ENCODE measurements at places on chromosomes 3 and 15.

DNA sequence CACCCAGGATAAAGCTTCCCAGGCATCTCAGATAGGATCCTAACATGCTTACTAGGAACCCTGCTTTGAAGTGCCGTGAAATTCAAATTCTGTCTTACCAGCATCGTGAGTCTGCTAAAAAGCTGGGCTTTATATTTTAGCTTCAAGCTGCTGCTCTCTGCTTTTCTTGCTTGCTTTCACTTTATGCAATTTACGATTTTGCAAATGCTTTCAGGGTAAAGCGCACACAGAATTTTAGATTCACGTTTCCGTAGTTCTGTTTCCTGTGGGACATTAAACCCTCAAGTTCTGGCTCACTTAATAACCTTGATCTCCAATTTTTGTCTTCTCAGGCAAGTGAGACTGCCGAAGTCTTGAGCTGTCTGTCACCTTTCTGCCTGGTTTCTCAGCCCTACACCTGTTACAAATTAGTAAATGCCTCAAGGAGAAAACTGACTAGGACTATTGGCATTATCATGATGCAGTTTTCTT lies 170.5 kb upstream of the TGFBR2 start:
- no peak for DNase-seq

DNA sequence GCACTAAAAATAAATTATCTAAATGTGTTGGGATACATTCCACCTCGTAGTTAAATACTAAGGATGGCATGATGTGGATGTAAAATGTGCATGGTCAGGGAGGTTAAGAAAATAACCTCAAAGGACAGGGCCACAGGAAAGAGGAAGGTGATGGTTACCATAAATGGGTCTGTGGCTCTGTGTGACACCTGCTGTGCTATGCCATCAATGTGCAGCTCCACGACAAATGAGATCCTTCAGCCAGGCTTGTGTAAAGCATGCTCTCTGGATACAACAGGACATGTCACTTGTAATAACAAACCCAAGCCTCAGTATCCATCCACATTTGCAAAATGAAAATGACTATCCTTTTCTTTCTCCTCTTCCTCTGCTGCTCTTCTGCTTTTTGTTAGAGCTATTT lies 456.7 kb upstream of the RASGRP1 start:
- DNase-seq = no peak

GRCh38 chr15:55846116-55846707 lies 103.3 kb upstream of the PRTG start:
- peak; percentile 70 for DNase-seq

DNA sequence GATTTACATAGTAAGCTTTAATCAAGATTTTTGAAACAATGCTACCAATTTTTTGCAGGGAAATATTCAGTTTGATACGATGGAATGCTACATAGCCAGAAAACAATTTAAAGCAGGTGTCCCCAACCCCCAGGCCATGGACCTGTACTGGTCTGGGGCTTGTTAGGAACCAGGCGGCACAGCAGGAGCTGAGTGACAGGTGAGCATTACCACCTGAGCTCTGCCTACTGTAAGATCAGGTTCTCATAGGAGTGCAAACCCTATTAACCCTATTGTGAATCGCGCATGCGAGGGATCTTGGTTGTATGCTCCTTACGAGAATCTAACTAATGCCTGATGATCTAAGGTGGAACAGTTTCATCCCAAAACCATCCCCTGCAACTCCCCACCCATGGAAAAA lies 322.6 kb upstream of the NECTIN3 start:
- DNase-seq = no peak

- DNase-seq = no peak
These were observed 47.0 kb downstream of the GYG1 start for GRCh38 chr3:149038322-149038721.

DNA sequence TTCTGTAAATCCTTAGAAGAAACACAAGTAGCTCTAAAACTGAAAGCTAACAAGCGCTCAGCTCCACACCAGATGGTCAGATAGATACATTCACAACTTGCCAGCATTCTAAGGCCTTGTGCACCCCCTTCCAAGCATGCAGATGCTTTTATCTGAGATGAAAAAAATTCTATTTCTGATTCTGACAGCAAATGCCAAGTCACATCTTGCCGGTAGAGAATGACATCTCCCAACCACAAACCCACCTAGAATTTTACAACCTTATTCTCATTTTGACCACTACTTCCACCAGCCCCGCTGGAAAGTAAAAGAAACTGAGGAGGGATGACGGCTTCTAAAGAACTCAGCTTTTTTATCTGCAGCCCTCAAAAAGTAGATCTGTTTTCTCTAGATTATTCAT lies 57.7 kb downstream of the SUMF1 start:
- peak; percentile 38 for DNase-seq

DNA sequence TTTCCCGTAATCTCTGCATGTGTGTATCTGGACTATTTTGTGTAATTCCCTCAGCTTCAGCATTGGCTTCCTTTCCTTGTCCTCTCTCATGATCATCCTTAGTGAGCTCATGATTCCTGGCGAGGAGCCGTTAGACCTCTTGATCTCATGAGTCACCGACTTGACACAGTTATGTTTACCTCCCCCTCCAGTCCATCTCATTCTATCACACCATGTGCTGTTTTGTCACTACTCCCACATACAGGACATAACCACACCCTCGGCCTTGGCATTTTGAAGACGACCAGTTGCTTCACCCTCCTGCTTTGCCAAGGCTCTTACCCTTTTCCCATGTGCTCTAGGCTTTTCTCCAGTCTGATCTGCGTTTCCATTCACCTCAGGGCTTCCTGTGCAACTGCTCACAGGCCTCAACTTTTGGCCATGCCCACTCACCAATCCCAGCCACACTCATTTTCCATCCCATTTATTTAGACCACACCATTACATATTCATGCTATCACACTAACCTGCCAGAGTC lies 41.5 kb downstream of the CP start:
- DNase-seq = no peak

- DNase-seq = no peak
These were observed 775 bp upstream of the MAPK6 start for GRCh38 chr15:52018244-52018643.

GRCh38 chr15:40002295-40002694 lies 36.7 kb downstream of the SRP14 start:
- no peak for DNase-seq

GRCh38 chr3:184662187-184662586 lies 49.7 kb downstream of the MAGEF1 start:
- no peak for DNase-seq

GRCh38 chr3:27503526-27503925 lies 19.3 kb upstream of the SLC4A7 start:
- DNase-seq = no peak

GRCh38 chr15:31472636-31473384 lies 146.2 kb downstream of the KLF13 start:
- no peak for DNase-seq

DNA sequence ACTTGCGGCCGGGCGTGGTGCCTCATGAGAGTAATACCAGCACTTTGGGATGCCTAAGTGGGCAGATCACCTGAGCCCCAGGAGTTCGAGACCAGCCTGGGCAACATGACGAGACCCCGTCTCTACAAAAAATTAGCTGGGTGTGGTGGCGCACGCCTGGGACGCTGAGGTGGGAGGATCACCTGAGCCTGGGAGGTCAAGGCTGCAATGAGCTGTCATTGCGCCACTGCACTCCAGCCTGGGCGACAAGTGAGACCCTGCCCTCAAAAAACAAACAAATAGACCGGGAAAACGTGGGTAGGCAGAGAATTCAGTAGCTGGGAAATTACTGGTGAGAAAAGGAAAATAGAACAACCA lies 667 bp downstream of the UMPS start:
- DNase-seq = no peak
